ENCODE measurements at places on chromosomes 11 and 22.

GRCh38 chr22:17348464-17349103 lies 20.7 kb upstream of the CECR2 start:
- DNase-seq = no peak

GRCh38 chr22:38602166-38602565 lies 32.2 kb upstream of the DMC1 start:
- DNase-seq = no peak

DNA sequence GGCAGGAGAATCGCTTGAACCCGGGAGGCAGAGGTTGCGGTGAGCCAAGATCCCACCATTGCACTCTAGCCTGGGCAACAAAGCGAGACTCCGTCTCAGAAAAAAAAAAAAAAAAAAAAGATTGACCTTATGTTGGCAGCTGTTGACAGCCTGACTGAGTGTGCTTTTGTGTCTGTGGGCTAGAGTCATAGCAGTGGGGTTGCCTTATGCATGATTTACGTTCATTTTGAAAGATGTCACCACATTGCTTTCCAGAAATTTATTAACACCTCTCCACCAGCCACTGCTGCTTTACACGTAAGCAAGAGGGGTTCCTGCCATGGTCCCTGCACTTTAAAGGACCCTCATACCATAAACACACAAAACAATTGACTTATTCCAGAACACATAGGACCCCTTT lies 21.0 kb downstream of the ASRGL1 start:
- DNase-seq = no peak

DNA sequence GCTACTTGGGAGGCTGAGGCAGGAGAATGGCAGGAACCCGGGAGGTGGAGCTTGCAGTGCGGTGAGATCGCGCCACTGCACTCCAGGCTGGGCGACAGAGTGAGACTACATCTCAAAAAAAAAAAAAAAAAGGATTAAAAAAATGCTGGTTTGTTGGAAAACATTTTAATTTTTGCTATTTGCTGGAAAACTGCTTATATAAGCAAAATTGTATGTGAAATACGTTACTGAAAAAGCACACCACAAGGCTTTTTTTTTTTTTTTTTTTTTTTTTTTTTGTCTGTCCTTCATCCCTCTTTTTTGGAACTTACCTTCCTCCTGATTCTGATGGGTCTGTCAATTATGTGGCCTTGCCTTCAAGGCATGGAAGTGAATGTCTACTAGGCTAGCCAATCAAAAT lies 40.8 kb downstream of the DCDC1 start:
- no peak for DNase-seq

DNA sequence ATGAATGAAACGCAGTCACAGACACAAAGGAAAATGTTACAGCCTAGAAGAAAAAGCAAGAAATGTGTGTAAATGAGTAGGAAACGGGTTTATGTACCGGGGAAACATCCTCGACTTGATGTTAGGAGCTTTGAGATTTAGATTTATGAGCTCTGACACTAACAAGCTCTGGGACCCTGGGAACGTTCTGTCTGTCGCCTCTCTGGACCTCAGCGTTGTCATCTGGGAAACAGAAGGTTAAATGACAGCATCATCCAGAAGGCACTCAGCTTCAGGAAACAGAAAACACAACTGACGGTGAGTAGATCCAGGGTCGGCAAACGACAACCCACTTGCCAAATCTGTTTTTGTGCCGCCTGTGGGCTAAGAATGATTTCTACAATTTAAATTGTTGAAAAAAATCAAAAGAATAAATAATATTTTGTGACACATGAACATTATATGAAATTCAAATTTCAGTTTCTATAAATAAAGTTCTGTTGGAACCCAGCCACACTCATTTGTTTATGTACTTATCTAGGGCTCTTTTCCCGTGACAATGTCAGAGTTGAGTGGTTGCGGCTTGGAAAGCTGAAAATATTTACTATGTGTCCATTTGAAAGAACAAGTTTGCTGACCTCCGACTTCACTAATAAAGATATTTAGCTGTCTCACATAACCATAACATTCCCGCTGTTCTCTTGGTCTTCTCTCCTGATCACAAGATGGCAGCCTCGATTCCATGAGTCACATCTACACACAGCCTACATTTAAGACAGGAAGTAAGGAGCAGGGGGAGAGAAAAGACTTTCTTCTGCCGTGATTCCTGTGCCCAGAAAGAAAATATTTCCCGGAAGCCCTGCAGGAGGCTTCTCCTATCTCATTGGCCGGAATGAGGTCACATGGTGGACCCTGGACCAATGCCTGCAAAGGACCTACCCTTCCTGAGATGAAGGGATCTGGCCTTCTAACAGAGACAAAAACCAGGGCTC lies 47.1 kb upstream of the SYT13 start:
- DNase-seq = no peak

GRCh38 chr22:30941363-30941740 lies 27.2 kb downstream of the MORC2 start:
- DNase-seq = no peak

DNA sequence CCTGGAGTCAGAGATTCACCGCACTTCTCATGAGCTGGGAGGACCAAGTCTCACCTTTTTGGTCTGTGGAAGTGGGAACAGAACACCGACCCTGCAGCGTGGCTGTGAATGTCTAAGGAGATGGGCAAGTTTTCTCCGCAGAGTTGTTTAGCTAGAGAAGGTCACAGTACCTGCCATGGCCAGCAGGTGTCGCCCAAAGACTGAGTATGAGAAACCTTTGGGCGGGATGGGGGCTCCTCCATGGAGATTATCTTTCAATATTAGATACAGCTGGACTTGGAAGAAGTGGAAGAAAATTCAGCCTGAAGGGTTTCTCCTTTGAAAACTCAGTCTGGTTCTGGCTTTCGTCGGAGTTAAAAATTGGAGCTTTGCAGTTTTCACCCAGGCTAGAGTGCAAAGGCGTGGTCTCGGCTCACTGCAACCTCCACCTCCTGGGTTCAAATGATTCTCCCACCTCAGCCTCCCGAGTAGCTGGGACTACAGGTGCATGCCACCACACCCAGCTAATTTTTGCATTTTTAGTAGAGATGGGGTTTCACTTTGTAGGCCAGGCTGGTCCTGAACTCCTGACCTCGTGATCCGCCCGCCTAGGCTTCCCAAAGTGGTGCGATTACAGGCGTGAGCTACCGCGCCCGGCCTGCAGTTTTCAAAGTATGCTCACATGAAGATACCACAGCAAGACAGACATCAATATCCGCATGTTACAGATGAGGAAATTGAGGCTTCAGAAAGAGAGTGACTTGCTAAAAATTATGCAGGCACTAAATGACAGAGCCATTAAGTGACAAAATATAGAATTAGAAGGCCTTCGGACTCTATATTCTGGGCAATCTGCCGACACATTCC lies 10.7 kb upstream of the DSCAML1 start:
- no peak for DNase-seq

DNA sequence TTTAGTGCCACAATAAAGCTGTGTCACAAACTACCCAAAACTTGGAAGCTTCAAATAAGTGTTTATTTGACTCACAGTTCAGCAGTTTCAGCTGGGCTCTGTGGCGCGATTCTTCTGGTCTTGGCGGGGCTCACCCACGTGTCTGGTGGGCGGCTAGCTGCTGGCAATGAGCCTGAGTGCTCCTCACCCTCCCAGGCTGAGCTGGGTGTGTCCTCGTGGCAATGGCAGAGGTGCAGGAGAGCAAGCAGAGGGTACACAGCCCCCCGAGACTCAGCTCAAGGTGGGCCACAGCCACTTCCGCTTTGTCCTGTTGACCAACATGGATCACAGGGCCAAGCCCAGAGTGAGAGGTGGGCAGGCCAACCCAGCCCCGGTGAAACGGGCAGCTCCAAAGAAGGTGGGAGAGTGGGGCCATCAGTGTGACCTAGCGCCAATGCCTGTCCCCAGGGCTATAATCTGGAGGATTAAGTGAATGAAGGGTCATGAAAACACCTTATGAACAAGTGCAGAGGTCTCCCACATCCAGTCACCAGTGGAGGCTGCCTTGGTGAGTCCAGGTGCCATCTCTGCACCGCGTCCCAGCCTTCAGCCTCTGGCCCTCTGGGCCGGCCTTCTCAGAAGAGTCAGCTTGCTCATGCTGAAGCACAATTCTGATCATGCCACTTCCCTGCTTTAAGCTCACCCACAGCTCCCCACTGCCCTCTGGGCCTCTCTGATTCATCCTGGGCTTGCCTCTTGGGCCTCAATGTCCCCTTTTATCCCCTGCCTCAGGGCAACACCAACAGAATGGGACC lies 74.6 kb upstream of the RTL6 start:
- DNase-seq = no peak

GRCh38 chr22:45462034-45462655 lies 40.5 kb upstream of the FBLN1 start:
- no peak for DNase-seq

DNA sequence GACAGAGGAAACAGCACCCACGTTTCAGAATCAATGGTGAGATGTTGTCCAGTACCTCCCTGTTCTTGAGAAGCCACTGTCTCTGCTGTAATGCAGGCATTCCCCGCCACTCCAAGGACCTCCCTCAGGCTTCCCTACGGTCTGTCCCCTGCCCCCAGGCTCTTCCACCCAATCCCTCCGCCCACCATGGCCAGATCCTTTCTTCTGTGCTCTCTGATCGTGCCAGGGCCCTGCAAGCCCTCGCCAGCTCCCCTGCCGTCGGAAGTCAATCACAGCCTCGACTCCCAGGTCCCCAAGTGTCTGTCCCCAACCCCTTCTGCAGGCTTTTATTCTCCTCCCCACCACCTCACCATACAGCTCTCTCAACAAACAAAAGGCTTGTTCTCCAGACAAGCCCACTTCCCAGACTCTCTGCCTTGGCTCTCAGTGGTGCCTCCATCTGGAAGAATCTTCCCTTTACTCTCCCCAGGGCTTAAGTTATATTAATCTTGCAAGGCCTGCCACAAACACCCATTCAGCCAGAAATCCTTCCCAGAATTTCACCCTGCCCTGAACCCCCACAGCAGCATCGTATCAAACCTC lies 13.7 kb downstream of the SCN4B start:
- no peak for DNase-seq

GRCh38 chr11:14267861-14268635 lies 90.9 kb downstream of the RRAS2 start:
- DNase-seq = no peak

- no peak for DNase-seq
These were observed 36.2 kb downstream of the SERGEF start for GRCh38 chr11:17976651-17977050.

DNA sequence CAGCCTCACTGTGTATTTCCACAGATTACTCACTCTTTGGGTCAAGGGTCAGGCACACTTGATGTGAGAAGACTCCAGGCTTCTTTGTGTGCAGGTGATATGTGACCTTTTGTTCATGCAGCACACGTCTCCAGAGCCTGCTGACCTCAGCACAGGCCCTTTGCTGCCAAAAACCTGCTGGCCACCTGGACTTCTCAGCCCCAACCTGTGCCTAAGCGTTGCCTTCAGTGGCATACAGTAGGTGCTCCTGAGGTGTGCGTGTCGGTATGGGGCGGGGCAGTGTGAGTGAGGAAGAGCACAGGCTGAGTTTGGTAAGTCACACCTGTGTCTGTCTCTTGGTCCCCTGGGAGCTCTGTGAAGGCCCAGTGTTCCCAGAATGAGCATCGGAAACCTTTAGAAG lies 58.1 kb downstream of the WNT11 start:
- DNase-seq = no peak

- no peak for DNase-seq
These were observed 108.2 kb upstream of the DDI1 start for GRCh38 chr11:103928040-103928801.

- DNase-seq = no peak
These were observed 57.4 kb downstream of the AHNAK start for GRCh38 chr11:62489204-62489603.

DNA sequence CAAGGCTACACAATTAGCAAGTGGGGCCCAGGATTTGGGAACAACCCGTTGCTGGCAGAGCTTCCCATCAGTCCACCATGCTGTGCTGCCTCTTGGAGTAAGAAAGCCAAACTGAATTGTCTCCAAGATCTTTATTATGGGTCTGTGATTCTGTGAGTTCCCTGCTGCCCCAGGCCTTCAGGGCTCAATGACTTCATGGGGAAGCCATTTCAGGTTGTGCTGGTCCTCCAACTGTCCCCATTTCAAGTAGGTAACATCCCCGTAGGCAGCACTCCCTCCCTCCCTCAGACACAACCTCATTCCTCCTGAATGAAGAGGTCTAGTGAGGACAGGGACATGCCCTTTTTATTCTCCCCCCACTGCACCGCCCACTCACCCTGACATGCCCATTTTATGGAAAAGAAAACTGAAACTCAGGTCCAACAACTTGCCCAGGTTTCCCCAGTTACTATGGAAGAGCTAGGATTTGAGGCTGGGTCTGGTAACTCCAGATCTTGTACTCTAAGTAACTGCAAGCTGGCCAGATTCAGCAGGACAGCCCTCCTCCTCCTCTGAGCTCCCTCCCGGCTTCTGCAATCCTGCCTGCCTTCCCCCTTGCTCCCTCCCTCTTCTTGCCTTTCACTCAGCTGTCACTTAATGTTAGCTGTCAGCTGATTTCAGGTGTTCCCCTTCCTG lies 8.2 kb upstream of the YWHAH start:
- DNase-seq = no peak

DNA sequence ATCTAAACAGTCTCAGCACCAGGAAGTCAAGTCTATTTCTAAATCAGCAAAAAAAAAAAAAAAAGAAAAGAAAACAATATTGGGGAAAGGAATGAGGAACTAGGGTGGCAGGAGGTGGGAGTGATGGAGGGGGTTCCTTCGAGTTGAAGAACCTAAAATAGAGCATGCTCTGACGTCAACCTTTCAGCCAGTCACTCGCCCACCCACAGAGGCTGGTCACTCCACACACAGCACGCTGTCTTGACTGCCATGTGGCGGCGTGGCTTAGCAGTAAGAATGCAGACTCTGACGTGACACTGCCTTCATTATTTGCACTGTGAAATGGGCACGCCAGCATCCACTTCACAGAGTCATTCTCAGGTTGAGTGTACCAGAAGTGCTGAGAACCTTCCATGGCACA lies 48.3 kb downstream of the LARGE1 start:
- no peak for DNase-seq

DNA sequence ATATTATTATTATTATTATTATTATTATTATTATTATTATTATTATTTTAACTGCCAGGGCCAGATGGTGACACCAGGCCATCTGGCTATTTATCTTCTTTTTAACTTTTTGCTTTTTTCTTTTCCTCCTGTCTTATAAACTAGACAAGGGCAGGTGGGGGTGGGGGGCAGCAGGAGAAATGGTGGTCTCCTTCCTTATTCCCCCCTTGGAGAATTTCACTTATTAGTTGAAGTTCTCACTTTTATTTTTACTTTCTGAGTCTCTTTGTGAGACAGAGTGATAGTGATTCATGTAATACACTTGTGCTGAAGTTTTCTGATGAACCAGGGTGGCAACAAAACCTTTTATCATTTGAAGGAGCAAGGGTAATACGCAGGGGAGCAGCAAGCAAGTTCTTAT lies 96.3 kb upstream of the ALKBH3 start:
- no peak for DNase-seq

- DNase-seq = no peak
These were observed 5.0 kb upstream of the SH3BP1 start for GRCh38 chr22:37634417-37634924.

GRCh38 chr22:32926600-32926999 lies 125.1 kb downstream of the TIMP3 start:
- no peak for DNase-seq
